ENCODE measurements at places on chromosomes 11 and 22.

DNA sequence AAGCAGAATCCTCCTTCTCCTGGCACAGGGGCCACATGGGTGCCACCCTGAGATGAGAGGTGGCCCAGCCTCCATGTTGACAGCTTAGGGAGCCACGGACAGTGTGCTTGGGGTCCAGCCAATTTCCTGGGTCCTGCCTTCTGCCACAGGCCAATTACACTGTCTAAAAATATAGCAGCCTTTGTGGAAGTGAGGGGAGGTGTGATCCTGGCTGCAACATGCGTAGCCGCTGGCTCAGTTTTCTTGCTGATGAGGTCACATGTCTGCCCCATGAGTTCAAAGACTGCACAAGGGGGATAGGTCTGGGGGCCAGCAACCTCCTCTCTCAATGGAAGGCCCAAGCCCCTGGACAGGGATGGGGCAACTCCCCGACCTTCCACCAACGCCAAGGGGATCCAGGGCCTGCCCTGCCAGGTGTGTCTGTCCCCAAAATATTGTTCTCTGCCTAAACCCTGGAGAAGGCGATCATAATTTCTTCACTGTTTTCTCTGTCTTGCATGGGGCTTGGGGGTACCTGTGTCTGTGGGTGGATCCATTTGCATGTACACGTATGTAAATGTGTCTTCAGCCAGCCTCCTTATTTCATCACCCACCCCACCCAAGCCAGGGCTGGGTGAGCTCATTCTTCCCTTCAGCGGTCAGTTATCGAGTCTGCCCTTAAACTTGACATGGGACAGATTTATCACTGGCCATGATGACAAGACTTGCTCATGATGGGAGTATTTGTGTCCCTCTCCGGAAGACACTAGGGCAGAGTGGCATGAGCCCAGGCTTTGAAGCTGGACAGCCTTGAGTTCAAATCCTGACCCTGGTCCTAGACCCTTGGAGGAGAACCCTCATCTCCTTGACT, 59.4 kb downstream of the OTOG start:
- DNase-seq, result no peak

DNA sequence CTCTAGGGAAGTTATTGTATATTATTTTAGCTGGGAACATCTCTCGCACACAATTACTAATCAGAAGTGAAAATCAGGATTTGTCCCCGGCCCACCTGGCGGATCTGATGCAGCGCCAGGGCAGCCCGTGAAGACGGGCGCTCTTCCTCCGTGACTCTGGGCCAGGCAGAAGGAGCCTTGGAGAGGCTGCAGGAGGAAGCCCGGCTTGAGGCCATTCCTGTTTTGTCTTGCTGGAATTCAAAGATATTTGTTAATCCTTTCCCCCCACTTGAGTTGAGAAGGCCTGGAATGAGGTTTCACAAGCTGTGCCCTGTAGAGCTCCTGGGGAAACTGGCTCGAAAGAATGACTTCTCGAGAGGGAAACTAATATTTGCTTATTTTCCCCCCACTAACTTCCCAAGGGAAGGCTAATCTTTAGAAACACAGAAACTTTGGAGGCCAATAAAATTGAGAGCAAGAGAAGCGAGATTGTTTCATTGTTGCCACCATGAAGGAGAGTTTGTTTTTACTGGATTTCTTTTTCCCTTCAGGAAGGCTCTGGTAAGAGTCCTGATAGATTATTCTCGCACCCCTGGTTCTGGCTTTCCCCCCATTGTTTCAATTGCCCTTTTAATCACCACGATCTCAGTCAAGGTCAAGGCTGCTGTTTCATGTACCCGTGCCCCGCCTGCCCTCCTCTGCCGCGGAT, 92.8 kb upstream of the SEPTIN5 start:
- no peak for DNase-seq

DNA sequence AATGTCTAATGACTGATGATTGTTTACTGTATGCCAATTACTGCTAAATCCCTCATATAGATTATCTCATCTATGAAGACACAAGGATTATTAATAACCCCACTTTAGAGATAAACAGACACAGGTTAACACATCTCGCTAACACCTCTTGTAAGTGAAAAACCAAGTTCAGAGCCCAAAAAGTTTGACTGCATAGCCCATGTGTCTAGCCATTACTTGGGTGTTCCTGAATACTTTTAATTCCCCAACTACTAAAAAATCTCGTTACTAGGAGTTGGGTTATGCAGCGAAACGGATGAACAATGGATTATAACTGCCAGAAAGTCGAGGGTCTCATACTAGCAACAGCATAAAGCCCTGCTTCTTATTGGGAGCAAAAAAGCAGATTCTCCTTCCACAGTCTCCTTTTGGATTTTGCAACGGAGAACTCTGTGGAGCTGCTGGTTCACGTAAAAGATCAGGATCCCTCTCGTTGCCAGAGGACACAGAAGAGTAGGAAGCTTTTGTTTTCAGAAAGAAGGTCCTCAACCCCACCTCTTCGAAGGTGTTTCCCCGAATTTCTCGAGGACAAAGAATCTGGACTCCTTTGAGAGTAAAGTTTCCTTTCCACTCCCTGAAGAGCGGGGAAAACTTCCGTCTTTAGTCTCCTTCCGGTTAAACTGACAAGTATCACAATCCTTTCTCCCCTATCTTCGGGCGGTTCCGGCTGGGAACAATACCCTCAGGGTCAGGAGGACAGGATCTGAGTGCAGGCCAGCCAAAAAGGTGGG, 979 bp downstream of the ZBED5 start:
- DNase-seq, result no peak

DNA sequence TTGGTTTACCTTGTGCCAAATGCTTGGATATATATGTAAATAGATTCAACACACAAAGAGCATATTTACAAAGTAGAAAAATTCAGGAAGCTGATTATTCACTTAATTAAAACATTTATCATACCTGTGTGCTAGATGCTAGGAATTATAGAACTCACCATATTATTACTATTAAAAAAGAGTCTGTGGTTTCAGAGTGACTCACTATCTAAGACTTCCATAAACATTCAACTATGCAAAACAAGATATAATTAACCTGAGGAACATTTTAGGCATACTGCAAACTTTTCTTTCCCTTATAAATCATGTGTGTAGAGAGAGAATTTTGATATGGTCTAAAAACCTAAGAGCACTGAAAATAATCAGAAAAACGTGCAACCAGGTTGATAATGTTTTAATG, 27.3 kb downstream of the CTSC start:
- no peak for DNase-seq

DNA sequence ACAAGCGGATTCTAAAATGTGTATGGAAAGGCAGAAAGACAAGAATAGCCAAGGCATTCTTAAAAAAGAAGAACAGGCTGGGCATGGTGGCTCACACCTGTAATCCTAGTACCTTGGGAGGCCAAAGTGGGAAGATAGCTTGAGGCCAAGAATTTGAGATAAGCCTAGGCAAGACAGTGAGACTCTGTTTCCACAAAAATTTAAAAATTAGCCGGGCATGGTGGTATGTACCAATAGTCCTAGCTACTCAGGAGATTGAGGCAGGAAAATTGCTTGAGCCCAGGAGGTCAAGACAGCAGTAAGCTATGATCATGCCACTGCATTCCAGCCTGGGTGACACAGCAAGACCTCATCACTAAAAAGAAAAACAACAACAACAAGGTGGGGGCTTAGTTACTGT, 46.0 kb upstream of the PPP2R1B start:
- no peak for DNase-seq

DNA sequence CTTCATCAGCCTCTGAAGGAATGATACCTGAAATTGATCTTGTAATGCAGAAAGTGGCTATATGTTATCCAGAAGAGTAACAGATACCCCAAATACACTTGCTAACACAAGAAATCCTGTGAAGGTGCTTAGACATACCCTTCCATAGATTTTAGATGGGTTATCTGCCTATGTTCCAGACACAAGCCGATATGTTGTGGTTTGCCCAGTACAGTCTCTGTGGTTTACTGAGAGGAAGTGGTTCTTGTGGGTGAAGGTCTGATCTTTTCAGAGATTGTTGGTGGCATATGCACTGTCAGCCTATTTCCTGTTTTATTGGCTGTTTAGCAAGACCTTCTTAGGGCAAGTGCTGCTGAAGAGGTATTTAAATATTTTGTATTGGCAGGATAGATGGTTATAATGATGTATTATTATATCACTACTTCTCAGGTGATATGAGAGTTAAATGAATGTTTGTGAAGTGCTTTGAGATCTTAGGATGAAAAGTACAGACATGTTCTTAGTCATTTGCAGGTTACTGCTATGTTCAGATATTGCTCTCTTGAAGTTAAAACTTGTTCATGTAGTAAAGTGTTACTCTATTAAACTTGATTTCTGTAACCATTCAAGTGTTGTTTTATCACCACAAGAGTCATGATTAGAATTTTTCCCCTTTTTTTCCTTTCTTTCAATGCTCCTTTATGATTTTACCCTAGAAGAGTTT, 8.2 kb downstream of the ARHGEF12 start:
- DNase-seq, result no peak
